Fibroblast of skin of right biceps (primary cell): ENCODE measurements at places on chromosomes 2 and 18.

GRCh38 chr2:231384970-231385369 is 10.5 kb upstream of the B3GNT7 start:
- peak; percentile 14 for DNase-seq

DNA sequence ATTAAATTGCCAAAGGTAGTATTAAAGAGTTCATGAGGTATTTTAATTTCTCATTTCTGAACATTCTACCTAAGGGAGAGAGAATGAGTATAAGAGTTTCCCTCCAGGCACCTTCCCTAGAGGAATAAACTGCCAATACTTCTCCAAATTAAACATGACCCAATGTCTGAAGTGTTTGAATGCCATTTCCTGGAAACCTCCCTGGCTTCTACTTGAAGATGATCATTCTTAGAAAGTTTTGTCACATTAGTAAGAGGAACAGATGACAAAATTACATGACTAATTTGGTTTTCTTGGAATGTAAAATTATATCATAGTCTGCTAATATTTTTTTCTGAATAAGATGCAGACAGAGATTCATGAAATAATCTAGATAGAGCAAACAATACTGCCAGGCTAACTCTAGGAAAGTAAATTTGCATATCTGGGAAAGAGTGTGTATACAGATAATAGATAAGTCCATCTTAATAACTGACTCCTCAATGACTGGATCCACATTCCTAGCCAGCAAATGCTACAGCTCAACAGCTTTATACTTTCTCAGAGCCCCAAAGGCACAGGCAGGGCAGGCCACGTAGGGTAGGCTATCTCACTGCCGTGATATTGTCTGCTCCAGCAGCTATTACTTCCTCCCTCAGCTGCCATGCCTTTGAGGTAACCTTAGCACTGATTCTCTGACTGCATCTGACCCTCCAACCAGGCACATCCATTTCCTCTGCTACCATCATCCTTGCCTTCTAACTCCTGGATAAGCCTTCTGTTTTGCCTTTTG is 630.8 kb upstream of the PIK3C3 start:
- peak; percentile 69 for DNase-seq

- DNase-seq: no peak
Measured at GRCh38 chr18:79070486-79070885, 1.3 kb downstream of the ATP9B start.

DNA sequence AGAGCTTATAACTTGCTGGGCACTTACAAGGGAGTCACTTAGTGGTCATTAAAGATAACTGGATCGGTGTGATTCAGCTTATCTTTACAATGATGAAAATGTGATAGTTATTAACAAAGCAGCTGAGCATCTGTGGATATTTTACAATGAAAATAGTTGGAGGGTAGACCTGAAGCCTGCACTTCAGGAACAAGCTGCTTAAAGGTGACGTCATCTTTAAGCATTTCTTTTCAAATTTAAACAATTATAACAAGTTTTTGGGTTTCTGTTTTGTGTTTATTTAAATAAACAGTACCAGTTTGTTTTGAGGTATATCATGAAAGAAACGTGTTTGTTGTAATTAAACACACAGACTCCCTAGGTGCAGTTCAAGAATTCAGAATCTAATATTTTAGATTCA is 513.9 kb downstream of the ZNF516 start:
- no peak for DNase-seq

- DNase-seq: no peak
Measured at GRCh38 chr18:32021756-32022564, 3.3 kb downstream of the RNF125 start.
